Hippocampal formation (tissue), 2 donors: ENCODE measurements at places on chromosomes 7 and 10.

GRCh38 chr10:24462889-24463552 lies 254.1 kb downstream of the KIAA1217 start:
- DNase-seq: no peak

GRCh38 chr7:115099906-115100305 lies 178.0 kb downstream of the MDFIC start:
- DNase-seq: no peak

DNA sequence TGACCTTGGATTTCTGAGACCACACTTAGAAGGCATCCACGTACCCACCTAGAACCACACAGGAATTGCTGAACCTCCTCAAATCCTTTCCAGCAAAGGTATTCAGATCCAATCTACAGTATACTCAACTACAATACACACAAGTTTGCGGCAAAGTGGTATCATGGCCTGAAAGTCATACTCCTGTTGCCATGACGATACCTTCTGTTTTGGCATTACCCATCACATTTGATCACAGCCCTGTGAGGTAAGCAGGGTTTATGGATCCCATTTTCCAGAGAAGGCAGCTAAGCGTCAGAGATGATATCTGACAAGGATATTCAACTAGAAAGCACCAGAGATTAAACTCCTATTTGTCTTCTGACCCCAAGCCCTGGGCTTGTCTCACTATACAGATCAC lies 32.8 kb downstream of the SGMS1 start:
- DNase-seq: no peak

GRCh38 chr7:85583131-85583953 lies 396.5 kb upstream of the SEMA3D start:
- DNase-seq: no peak

DNA sequence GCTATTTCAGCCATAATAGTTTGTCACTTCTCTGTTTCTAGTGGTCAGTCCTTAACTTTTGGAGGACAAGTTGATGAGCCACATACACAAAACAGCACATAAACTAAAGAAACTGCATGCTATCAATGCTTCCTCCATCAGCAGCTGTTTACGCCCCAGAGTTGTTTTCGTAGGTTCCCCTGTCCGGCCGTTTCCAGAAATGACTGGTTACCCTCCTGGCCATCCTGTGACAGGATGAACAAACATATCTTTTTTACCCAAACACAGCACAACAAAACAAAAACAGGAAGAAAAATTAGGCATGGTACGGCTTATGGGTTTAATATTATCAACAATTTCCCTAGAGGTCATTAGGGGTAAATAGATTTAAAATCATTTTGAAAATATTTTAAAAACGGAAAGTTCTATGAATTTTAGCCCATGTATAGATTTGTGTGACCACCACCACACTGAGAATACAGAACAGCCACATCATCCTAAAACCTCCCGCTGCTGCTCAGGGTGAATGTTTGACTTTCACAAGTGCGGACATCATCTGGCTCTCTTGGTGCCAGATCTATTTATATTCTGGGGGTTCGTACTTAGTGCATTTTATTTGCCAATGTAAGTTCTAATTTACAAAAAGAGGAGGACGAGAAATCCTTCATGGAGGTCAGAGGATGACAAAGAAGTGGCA lies 74.8 kb downstream of the HIPK2 start:
- no peak for DNase-seq

DNA sequence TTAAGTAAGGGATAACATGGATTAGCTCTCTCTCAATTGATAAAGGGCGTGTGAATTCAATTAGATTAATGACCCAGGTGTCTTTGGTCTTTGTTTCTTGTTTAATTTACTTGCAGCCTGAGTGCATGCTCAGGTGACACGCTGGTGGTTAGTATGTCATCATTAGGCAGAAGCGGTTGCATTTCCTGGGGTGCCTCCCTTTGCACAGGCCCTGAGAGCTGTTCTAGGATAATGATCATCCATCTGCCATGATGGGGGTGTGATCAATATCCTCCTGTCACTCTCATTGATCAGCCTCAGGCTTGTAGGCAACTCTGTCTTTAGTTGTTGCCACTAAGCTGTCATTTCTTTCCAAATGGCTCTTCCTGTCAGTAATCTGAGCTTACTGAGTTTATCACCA lies 99.6 kb upstream of the NPS start:
- DNase-seq: no peak

- DNase-seq: no peak
These were observed 268.4 kb downstream of the CXCL12 start for GRCh38 chr10:44116474-44116873.

DNA sequence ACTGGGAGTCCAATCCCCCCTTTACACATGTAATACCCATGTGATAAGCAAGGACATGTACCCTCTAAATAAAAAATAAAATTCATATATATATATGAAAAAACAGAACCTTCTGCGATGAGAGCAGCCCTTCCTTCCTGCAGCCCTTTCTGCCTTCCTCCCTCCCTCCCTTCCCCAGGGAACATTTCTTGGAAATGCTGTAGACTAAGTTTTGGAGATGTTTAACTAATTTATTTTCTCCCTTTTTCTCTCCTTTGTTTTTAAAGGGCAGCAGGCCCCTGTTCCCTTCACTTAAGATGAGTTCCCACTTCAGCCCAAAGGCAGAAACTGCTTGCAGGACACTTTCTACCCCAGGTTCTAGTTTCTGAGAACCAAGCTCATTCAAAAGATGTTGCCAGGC lies 179.2 kb downstream of the FRMD4A start:
- no peak for DNase-seq

DNA sequence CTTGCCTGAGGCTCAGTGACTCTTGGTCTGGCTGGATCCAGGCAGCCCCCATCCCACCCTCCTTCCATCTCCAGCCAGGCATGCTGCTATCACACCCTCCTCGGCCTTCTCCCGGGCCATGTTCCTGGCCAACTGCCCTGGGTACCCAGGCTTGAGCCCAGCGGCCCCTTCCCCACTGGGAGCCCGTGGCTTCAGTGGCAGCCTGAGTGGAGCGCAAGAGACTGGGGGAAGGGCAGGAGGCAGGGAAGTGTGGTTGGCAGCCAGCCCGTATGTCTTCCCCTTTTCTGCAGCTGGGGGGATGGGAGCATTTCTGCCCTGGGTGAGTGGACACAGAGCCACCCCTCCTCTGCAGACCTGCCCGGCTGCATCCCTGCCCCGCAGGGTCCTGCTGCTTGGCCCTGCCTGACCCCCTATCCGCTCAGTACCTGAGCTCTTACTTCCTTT lies 148.5 kb downstream of the ARHGAP22 start:
- DNase-seq: peak; percentile 29

GRCh38 chr10:18214691-18215563 lies 74.7 kb downstream of the CACNB2 start:
- peak; percentile 59 for DNase-seq

DNA sequence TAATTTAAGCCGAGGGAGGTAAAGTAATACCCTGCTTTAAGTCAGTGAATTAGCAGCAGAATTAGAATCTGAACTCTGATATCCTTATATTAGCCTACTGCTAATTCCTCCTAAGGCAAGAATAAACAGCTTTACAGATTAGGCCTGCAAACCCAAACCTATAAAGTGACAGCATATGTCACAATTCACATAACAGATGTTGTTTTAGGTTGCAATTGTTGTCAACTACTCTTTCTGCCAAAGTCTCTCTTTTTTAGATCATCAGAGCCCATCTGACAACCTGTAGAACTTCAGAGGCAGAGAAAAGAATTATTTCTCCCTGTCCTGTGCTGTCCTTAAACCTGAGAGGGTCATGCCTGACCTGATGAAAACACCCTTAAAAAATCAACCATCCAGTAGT lies 167.2 kb downstream of the PRKG1 start:
- DNase-seq: no peak

GRCh38 chr10:12954866-12955265 lies 46.6 kb downstream of the CCDC3 start:
- no peak for DNase-seq

- DNase-seq: no peak
These were observed 70.5 kb downstream of the ZMIZ1 start for GRCh38 chr10:79139124-79139835.

DNA sequence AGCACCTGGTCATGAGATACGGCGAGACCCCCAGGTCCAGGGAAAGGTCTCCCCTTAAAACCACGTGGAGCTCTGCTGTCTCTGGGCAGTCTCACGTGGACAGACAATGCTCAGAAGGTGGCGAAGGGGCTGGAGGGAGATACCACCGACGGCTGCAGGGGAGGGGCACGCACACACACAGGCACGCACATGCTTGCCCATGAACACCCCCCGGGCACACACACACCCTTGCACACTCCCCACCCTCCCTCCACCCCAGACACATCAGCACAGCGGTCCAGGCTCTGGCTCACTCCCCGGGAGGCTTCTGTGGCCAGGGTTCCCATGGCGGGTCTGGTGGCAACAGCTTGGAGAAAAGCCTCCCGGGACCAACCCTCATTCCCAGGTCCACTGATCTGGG lies 52.4 kb upstream of the TNRC18 start:
- no peak for DNase-seq

DNA sequence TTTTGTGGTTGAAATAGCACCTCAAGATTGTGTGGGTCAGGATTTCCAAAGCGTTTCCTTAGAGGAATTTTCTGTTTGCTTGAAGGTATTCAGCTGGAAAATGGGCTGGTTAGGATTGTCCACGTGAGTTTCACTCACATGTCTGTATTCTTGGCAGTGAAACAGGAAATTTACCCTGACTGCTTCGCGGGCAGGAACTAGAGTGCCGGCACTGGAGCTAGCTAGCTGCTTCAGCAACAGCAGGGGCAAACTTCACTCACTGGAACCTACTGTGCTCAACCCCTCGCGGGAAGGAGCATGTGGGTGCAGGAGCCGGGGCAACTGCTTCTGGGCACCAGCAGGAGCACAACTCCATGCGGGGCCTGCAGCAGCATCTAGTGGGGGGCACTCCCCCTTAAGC lies 38.0 kb upstream of the RTKN2 start:
- no peak for DNase-seq

- DNase-seq: no peak
These were observed 202.0 kb downstream of the ARL4A start for GRCh38 chr7:12889391-12889790.

DNA sequence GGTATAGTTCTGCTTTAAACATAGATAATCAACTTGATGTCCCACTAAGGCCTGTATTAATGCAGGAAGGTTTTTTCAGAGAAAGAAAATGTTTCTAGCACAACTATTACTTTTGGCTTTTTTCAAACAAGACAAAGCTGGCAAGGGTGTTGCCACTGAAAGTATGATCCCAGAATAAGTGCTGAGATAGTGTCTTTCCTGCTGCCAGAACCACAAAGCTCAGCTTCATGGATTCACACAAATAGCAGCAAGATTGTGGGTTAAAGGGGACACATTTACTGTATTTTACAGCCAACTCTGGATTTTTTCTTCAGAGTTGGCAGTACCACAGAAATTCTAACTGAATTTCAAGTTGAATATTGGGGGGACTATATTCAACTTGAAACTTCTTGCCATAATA lies 4.3 kb downstream of the NCOA4 start:
- no peak for DNase-seq

GRCh38 chr10:29646238-29646902 lies 11.6 kb upstream of the SVIL start:
- DNase-seq: no peak

- no peak for DNase-seq
These were observed 10.4 kb downstream of the STMP1 start for GRCh38 chr7:135672560-135673359.

DNA sequence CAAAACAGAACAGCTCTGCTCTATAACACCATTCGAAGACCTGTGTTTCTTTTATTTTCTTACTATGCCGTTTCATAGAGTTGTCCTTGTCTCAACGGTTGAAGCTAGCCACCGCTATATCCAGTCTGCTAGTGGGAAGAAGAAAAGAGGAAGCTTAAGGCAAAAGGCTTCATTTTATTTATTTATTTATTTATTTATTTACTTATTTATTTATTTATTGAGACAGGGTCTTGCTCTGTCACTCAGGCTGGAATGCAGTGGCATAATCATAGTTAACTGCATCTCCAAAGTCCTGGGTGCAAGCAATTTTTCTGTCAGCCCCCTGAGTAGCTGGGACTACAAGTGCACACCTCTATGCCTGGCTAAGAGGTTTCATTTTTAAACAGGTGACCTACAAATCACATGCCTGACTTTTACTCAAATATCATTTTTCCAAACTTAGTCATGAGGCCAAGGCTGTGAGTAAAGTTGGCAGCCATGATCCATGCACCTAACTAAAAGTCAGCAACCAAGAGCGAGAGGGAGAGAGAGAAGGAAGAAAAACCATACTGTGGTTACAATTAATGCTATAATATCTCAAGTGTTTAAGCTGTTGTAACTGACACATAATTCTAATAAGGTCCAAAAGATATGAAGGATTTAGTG lies 1305.3 kb upstream of the LRRTM3 start:
- no peak for DNase-seq

- no peak for DNase-seq
These were observed 6.2 kb upstream of the TMEM273 start for GRCh38 chr10:49194212-49194920.

DNA sequence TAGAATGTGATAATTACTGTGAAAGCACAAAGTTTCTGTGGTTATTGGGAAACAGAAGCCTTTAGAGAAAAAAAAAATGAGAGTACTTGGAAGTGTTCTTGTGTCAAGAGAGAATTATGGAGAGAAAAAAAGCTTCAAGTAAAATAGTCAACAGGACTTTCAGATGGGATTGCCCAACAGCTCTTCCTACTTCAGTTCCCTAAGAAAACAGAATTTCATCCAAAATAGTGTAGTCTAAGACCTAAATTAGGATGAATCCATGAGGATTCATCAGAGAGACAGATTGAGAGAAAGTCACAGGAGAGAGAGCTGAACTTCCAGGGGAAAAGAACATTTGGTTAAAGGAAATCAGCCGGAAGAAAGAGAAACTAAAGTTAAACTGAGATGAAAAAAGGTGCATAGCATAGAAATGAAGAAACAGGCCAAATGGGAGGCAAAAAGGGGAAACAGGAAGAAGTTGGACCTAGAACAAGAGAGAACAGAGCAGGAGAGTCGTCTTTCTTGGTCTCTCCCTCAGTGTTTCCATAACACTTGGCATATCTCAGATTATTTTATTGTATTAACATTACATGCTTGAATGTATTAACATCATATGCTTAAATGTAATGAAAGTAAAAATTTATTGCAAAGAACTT lies 2.5 kb downstream of the SCIN start:
- DNase-seq: no peak

DNA sequence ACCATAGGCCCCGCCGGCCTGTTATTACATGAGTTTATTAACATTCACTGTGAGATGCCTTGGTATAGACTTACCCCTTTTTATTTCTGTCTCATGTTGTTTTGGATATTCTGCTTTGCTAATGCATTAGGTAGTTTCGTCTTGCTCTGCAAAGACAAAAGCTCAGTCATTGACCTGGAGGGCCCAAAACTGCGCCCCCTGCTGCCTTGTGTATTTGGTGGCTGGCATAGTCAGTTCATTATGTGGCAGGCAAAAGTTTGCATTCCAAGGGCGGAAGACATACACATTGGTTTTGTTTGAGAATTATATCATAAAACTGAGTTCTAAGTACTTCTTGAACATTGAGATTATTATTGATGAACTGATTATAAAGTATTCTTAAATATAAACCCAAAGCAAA lies 372.5 kb downstream of the SDK1 start:
- DNase-seq: peak; percentile 38
